ENCODE measurements at places on chromosomes 4 and X. TPM values are rescaled to one million over a fixed set of nuclear protein-coding genes. Genes with fewer than 3 reads are reported as not detected.

The BANK1 gene
- 0.68 TPM for total RNA-seq

DNA sequence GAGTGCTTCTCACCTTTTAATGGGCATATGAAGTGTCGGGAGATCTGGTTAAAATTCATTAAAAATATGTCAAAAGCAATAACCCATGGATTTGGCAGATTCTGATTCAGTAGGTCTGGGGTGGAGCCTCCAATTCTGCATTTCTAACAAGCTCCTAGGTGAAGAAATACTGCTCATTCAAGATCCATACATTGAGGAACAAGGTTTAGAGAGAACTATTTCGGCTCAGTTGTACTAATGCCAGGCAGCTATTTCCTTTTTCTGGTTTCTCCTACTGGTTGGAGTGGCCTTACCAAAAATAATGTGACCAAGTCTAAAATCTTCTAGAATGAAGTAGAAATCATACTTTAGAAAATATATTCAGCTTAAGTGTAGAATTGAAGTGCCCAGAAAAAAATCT lies 117.5 kb downstream of the TSPAN7 start:
- no peaks in the 10 kb centered on the region for H3K4me1 ChIP-seq
- no peaks in the 10 kb centered on the region for H3K36me3 ChIP-seq
- no peaks in the 10 kb centered on the region for H3K27me3 ChIP-seq
- DNase-seq = no peak
- H3K4me3 ChIP-seq = no peak overlapping the region
- H3K27ac ChIP-seq = no peak overlapping the region

The MMGT1 gene
- 18.8 TPM for total RNA-seq

The ADH1A gene
- not detected for total RNA-seq

GRCh38 chr4:104504536-104504935 lies 9.8 kb upstream of the CXXC4 start:
- H3K36me3 ChIP-seq = no peaks in the 10 kb centered on the region
- DNase-seq = no peak
- no peak overlapping the region for H3K4me3 ChIP-seq
- peaks cover 20% of the 10 kb centered on the region for H3K4me1 ChIP-seq

DNA sequence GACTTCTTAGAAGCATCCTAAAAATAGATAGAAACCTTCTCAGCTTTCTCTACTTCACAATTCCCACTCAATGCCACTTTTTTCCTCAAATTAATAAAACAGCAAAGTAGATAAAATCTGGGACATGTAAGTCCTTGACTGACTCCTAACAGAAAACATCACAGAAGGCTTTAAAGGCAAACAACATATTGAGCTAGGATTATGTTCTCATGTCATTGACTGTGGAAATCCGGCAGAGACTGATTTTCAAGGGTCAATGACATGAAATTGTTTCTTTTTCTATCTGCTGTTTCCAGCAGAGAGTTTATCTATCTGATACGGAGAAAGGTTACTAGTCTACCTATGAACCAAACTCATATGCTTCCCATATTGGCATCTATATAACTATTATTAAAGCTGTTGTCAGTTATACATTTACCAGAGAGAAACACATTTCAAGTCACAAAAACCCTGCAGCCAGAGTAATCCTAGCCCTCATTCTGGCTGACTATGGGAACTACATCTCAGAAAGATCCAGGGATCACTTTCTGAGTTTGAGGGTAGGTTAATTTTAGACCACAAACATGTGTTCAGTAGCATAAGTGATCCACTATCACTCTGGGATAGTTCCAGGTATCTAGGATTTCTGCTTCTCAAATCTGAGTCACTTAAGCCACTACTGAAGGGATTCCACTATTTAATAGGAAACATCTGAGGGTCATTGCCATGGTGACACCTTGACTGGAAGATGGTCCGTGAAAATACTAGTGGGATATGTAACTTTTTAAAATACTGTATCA lies 147.6 kb downstream of the PPP3CA start:
- no peak overlapping the region for H3K27ac ChIP-seq
- no peak overlapping the region for H3K4me3 ChIP-seq
- peaks cover 14% of the 10 kb centered on the region for H3K4me1 ChIP-seq

The ZIC3 gene
- total RNA-seq = 78.0 TPM

DNA sequence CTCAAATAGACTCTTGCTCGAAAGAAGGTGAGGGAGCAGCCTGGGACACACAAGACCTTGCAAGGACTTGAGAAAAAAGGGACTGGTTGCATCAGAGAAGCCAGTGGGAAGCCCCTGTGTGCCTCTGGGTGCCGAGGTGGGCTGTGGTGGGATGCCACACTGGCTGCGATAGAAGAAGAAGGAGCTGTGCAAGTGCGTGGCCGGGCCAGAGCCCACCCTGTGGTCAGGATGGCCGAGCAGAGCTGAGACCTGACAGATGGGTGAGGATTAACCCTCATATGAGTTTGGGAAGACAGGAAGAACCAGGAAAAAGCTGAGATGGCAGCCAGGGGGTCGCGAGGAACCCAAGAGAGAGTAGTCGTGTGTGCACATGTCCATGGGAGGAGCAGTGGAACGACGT lies 44.6 kb upstream of the HGFAC start:
- H3K36me3 ChIP-seq = peaks cover 7% of the 10 kb centered on the region
- H3K4me3 ChIP-seq = no peak overlapping the region
- no peak overlapping the region for H3K27ac ChIP-seq
- 0 out of 2 replicates have a peak, but pooled peaks cover 2% of the 10 kb centered on the region for H3K4me1 ChIP-seq

- H3K36me3 ChIP-seq = no peaks in the 10 kb centered on the region
- H3K27ac ChIP-seq = no peak overlapping the region
- no peak for DNase-seq
- H3K4me1 ChIP-seq = no peaks in the 10 kb centered on the region
- H3K4me3 ChIP-seq = no peak overlapping the region
- no peaks in the 10 kb centered on the region for H3K27me3 ChIP-seq
These were observed 630.2 kb downstream of the ARAP2 start for GRCh38 chr4:35614120-35614519.

DNA sequence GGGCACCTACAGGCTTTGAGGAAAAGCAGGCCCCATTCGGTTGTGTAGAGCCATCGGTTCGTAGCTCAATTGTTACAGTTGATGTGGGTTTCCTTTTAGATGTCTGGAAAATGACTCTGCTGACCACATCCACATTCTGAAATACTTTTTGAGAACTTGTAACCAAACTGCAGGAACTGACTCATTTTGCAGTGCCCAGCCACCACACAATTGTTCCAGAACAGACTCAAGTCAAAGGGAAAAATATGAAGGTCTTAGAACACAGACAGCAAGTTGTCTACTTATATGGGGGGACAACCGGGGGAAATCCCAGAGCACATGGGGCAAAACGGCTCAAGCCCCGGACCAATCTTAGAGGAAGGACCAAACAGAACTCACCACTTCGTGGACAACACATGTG lies 557.6 kb upstream of the DIPK2B start:
- no peak overlapping the region for H3K4me3 ChIP-seq
- H3K27ac ChIP-seq = no peak overlapping the region
- peaks cover 46% of the 10 kb centered on the region for H3K4me1 ChIP-seq
- H3K27me3 ChIP-seq = no peaks in the 10 kb centered on the region

- H3K36me3 ChIP-seq = no peaks in the 10 kb centered on the region
- no peak overlapping the region for H3K27ac ChIP-seq
- no peak overlapping the region for H3K4me3 ChIP-seq
These were observed 218.5 kb downstream of the APBB2 start for GRCh38 chr4:40995850-40996249.

DNA sequence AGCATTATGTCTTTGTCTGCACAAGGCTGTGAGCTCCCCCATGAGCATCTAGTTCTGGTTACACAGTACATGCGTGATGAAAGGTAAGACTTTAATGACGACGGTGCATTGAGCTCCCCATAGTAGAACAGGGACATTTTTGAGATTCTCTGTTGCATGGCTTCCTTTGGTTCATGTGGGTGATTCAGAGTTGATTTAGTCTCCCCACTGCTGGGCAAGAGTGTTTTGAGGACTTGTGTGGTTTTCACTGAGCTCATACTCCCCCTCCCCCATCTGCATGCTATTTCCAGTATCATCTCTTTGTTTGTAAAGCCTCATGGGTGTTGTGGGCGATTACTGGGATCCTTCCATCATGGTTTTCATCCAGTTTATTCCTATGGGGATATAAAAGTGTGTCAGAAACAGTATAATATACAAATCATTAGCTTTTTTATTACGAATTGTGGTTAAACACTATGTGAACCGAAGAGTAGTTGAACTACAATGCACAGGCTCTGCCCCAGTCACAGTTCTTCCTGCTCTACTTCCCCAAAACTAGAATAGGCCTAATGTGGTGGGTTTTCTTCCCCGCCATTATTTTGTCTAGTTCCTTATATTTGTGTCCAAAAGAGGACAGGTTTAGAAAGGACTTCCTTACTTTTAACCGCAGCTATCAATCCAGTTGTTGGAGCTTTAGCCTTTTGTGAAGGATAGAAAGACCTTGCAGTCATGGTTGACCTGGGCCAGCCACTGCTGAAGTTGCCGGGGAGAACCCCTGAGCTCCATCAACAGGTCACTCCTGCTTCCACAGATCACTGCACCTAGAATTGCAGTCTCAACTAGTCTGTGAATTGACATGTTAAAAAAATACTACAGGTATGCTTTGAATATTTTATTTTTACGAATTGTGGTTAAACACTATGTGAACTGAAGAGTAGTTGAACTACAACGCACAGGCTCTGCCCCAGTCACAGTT lies 30.4 kb downstream of the KIT start:
- H3K27ac ChIP-seq = no peak overlapping the region
- H3K4me1 ChIP-seq = peaks cover 7% of the 10 kb centered on the region
- no peak for DNase-seq

The ADH6 gene
- not detected for total RNA-seq

DNA sequence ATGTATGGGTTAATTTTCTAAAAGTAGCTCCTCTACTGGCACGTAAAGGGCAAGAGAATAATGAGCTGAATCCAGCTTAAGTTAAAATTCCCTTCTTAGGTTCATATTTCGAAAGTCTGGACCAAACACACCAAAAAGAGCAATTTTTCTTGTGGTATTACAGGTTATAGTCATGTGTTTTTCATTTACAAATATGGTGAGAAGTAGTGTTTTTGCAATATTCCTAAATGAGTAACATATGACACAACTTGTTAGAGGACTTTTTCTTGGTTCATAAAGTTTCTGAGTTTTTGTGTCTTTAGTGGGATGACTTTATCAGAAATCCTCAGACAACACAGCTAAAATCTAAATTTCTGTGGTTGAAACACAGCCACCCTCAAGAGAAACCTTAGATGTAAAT lies 172.1 kb downstream of the AFF2 start:
- H3K27me3 ChIP-seq = peaks cover 3% of the 10 kb centered on the region
- no peak for DNase-seq
- H3K27ac ChIP-seq = no peak overlapping the region
- no peaks in the 10 kb centered on the region for H3K4me1 ChIP-seq
- no peak overlapping the region for H3K4me3 ChIP-seq

The SPANXN3 gene
- not detected for total RNA-seq
